ENCODE measurements at places on chromosomes 16 and 17.

GRCh38 chr16:56847173-56847910 lies 17.7 kb upstream of the SLC12A3 start:
- DNase-seq = no peak

DNA sequence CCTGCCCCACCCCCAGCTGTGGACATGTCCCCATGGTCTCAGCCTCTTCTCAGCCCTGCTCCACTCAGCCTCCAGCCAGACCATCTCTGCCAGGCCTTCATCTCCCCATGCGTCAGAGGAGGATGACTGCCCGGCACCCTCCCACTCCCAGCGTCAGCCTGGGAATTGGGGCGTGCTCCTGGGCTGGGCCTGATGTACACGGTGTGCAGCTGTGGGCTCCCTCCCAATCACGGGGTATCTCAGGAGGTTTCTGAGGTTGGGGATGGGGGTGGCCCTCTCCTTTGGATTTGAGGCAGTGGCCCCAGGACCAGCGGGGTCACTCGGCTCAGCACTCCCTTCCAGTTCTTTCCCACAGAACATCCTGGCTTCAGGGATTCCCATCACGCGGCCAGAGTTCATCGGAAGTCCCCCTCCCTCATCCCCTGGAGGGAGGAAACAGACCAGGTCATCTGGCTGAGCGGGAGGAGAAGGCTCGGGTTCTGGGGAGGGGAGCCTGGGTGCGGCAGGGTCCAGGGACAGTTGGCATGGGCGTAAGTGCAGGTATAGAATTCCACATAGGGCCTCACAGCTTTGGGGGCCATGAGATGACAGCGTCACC lies 36.9 kb downstream of the SOCS3 start:
- no peak for DNase-seq

- no peak for DNase-seq
These were observed 77.1 kb downstream of the PRKCA start for GRCh38 chr17:66379544-66379943.

DNA sequence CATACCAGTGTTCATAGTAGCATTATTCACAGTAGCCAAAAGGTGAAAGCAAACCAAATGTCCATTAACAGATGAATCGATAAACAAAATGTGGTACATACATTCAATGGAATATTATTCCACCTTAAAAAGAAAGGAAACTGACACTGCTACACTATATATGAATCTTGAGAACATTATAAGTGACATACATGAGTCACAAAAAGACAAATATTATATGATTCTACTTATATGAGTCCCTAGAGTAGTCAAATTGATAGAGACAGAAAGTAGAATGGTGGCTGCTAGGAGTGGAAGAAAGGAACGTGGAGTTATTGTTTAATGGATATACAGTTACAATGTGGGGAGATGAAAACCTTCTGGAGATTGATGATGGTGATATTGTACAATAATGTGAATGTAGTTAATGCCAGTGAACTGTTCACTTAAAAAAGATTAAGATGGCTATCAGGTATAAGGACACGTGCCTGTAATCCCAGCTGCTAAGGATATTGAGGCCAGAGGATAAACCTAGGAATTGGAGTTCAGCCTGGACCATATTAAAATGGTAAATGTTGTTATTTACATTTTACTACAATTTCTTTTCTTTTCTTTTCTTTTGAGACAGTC lies 20.2 kb upstream of the TRIM37 start:
- no peak for DNase-seq

DNA sequence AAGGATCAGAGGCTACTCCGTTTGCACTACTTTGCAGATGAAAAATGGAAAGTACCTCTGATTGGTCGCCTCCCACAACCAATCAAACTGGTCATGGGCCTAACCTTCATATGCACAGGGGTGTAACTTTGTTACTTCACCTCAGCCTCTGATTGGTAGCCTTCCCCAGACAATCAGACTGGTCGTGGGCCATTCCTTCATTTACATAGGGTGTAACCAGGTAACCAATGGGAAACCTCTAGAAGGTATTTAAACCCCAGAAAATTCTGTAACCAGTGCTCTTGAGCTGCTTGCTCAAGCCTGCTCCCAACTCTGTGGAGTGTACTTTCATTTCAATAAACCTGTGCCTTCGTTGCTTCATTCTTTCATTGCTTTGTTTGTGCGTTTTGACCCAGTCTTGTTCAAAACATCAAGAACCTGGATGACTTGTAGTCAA lies 39.2 kb upstream of the USP22 start:
- DNase-seq = no peak

- no peak for DNase-seq
These were observed 1.8 kb upstream of the EXOSC6 start for GRCh38 chr16:70253291-70254106.

DNA sequence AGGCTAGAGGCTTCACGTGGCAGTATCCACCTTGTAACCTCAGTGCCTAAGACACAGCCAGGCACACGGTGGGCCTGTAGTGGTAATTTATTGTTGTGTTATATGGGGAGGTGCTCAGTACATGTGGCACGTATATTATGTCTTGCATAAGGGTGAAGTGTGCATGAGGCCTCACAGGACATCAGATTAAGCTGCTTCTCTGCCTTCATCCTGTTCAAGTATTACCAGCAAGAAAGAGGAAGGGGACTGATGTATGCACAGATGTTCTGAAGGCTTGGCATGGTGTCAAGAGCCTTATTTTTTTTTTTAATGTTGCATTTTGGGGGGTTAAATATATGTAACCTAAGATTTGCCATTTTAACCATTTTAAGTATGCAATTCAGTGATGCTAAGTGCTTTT lies 71.6 kb downstream of the ABCC1 start:
- DNase-seq = no peak

DNA sequence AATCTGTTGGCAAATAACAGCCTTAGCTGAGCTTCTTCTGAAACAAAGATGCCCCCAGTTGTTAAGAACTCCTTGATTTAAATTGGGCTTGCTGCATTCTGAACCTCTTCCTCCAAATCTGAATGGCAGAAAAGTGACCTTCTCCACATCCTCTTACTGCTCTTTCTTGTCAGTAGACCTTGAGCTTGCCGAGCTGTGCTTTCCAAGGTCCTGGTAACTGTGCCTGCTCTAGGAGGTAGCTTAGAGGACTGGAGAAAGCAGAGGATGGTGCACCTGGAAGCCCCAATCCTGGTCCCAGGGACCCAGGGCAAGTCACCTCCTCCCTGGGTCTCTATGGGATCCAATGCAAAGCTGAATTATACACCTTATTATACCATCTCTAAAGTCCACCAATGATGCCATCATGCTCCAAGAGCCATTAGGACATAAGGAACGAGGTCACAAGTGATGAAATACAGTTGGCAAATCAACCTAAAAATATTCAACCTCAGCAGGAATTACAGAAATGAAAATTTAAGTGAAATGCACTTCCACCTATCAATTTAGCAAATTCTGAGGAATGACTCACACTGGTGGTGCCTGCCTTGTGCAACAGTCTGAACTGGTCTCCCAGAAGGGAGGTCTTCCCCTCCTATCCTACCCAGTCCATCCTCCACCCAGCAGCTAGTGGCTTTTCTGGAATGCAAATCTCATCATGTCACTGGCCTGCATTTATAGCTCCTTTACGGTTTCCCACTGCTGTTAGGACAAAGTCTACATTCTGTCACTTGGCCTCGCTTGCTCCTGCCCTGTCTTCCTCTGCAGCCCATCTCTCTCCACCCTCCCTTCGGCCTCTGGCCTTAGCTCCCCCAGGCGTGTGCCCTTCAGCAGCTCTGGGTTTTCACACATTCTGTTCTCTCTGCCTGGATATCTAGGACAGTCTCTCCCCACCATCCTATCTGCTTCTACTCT lies 36.6 kb downstream of the TOM1L2 start:
- DNase-seq = no peak

- DNase-seq = no peak
These were observed 8.0 kb upstream of the SULT1A1 start for GRCh38 chr16:28617874-28618273.

- DNase-seq = peak; percentile 75
These were observed 25.5 kb downstream of the COPZ2 start for GRCh38 chr17:48012151-48012520.

DNA sequence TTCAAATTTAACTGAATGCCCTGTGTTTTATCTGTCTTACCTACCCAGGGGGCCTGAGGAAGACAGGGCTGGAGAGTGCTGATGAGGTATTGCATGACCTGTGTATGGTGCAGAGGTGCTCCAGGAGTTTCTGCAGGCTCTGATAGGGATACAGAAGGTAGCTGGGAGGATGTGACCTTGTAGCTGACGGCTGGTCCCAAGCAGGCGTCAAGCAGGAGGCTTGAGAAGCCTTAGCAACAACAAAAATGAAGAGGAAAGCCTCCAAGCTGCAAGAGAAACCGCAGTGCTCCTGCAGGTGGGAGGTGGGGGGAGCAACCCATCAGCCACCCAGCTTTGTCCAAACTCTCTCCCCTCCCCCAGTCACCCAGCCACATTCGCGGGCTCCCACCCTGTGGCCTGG lies 40.4 kb downstream of the LAT start:
- DNase-seq = no peak

DNA sequence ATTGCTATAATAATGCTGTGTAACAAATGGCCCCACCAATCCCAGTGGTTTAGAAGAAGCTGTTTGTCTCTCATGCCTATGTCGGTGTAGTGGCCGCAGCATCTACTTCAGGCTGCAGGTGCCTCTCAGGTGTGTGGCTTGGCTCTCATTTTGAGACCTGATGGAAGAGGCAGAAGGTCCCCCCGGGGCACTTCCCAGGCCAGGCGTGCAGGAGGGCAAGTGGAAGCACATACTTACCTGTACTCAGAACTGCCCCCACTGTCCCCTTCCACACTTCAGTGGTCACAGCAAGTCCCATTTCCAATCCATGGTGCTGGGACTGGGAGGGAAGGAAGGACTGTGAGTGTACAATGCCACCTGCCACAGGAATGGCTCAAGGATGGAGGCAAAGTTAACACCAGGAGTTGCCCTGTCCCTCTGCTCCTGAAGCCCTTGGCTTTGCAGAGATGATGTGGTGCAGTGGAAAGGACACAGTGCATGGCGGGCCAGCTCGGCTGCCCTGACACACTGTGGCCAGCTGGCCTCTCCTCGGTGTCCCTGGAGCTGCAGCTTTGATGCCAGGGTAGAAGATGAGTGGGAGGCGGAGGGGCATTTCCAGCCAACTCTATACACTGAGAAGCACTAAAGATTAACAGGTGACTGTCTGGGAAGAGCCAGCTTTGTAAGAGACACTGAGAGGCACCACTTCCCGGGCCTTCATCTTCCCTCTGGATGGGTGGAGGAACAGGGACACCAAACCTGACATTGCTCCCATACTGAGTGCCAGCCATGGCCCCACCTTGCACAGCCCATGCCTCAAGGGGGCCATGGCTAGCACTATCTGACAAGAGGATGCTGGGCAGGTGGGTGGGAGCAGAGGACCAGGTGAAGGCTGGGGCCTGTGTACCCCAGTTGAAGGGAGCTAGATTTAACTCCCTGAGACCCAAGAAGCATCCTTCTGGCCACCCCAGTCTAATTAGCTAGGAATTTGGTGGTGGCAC lies 105.9 kb downstream of the METRNL start:
- DNase-seq = no peak

DNA sequence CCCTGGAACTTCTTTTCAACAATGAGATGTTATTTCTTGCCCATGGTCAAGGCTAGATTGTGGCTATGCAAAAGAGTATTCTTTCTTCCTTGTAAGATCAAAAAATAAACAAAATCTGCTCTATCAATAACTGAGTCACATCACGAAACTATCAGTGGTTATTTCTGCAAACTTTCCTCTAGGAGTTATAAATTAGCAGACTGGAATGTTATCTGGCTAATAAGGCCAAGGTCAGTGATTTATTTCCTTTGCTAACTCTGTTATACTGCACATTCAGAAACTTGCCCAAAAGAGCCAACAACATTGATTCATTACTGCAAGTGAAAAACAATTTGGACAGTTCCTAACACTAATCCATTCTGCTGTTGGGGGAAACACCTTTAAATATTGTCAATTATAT lies 5.0 kb downstream of the ARL6IP1 start:
- DNase-seq = no peak

DNA sequence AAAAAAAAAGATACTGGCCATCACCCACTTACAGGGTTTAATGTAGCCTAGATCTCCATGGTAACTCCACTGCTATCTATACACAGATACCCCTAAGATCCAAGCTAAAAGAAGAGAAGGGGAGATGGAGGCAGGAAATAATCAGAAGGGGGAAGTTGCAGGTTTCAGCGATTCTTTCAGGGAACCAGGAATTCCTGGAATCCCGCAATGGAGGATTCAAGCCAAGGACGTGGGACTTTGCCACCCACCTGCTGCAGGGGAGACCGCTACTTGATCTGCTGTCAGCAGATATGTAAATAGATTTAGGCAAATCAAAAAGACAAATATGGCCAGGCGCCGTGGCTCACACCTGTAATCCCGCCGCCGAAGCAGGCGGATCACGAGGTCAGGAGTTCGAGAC lies 121.1 kb downstream of the AIPL1 start:
- DNase-seq = no peak

All from D721Med (cell line).